ENCODE measurements at places on chromosomes 13 and 19. TPM values are rescaled to one million over a fixed set of nuclear protein-coding genes. Genes with fewer than 3 reads are reported as not detected.

The TNNI3 gene
- not detected for polyA plus RNA-seq

The MBD3L2 gene
- polyA plus RNA-seq, result not detected

The ZNF784 gene
- polyA plus RNA-seq, result 5.6 TPM

The TSSK6 gene
- 1.7 TPM for polyA plus RNA-seq

The TNFSF9 gene
- polyA plus RNA-seq, result 0.52 TPM

All from endothelial cell of umbilical vein (primary cell).